COR-L47 (cell line): ENCODE measurements at places on chromosomes 13 and 19.

GRCh38 chr19:19321141-19321577, 530 bp downstream of the MAU2 start:
- peak; percentile 1 for DNase-seq

DNA sequence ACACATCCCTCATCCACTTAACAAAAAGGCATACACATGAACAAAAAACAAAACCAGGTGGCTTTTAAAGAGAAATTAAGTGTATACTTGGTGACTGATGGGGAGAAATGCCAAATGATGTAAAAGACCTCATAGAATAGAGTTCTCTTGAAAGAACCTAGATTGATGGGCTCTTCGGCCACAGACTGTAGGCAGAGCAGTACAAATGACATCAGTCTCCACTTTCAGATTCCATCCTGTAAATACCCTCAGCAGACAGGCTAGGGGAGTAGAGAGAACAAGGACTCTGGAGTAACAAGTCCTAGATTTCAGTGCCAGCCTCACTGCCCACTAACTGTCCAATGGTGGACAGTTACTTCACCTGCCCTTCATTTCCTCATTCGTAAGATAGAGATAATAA, 203.8 kb downstream of the MZT1 start:
- DNase-seq, result no peak

DNA sequence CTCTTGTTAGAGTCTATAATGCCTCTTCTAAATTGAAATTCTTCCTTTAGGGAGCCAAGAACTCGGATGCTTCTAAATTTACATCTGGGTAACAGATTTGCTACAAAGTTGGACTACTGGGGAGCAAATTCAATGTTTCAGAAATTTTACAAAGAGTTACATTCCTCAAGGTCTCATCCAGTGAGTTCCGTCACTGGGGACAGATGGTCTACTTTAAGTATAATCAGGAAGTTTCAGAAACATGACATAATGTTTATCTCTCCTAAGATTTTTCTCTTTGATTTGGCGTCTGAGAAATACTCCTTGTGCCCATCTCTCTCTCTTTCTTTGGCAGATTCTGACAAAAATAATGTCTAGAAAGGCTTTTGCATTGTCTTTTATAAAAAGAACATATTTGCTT, 81.5 kb upstream of the MBNL2 start:
- DNase-seq, result no peak

GRCh38 chr13:32840989-32841713, 175.1 kb upstream of the KL start:
- DNase-seq, result peak; percentile 73

GRCh38 chr13:39938596-39938995, 283.1 kb downstream of the COG6 start:
- DNase-seq, result no peak

GRCh38 chr19:47598407-47599349, 10.3 kb upstream of the BICRA start:
- no peak for DNase-seq

DNA sequence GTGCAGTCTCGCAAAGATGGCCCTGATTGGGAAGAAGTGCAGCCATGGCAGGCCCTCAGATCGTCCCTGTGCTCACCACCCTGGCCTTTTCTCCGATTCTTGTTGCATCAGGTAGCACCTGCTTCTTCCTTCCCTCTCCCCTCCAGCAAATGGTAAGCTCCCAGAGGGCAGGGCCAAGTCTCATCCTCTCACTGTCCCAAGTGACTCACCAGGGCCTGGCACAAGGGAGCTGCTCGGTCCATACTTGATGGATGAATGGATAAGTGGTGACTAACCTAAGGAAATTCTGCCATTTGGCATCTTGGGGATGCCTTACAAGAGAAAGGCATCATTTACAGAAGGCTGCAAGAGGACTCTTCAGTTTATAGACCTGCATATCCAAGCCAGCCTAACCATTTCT, 84.9 kb downstream of the ZIC5 start:
- DNase-seq, result no peak

GRCh38 chr13:21717817-21718216, 46.9 kb downstream of the FGF9 start:
- DNase-seq, result no peak

- DNase-seq, result no peak
Observed at GRCh38 chr13:98685146-98685545, 67.3 kb downstream of the SLC15A1 start.

DNA sequence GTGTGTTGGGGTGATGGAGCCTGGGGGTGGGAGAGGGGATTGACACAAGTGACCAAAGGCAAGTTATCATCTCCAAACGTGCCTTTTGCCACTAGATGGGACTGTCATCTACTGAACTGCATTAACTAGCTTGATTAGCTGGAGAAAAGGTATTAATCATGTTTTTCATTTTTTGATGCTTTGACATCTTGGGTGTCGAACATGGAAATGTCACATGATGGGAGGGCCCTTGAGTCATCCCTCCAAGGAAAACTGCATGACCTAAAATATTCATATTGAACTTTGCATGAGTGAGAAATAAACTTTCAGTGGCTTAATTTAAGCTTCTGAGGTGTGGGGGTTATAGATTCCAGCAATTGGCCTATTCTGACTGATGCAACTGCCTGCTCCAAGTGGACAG, 73.3 kb downstream of the ALOX5AP start:
- DNase-seq, result no peak

GRCh38 chr13:74768521-74769085, 634.4 kb upstream of the KLF12 start:
- DNase-seq, result no peak

DNA sequence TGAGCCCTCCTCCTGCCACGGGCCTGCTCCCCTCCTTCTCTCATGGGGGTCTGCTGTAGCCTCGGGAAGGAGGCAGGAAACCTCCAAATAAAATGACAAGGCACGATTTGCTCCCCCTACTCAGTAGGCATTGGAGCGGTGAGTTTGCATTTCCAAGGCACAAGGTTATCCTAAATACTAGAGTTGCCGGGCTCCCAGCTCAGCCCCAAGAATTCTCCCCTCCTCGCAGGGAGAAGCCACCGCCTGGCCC, 1.5 kb downstream of the CEBPA start:
- no peak for DNase-seq

DNA sequence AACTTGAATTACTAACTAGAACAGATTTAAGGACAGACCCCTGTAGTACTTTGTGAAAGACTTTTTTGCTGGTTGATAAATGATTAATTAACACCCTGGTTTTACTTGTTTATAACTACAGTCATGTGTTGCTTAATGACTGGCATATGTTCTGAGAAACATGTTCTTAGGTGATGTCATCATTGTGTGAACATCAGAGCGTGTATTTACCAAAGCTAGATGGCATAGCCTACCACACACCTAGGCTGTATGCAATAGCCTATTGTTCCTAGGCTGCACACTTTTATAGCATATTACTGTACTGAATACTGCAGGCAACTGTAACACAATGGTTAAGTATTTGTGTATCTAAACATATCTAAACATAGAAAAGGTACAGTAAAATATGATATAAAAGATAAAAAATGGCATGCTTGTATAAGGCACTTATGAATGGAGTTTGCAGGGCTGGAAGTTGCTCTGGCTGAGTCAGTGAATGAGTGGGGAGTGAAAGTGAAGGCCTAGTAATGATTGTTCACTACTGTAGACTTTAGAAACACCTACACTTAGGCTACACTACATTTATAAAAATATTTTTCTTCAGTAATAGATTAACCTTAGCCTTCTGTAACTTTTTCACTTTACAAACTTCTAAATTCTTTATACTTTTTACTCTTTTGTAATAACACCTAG, 260.3 kb downstream of the KCNRG start:
- DNase-seq, result no peak

DNA sequence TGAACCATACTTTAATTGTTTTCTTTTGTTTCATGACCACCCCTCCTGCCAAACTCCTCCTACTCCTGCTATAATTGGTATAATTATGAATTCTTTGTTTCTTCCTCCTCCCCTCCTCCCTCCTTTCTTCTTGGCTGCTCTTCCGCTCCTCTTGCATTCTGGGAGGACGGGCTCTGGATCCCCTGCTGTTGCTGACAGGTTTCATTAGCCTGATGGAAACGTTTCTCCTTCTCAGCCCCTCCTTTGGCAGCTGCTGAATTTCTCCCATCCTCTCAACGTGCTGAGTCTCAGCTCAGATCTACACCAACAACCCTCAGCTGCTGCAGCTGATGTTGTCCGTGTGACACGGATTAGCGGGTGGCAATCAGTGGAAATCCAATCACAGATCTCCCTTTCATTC, 97.1 kb upstream of the UBAC2 start:
- DNase-seq, result peak; percentile 95

GRCh38 chr13:23969647-23970046, 72.3 kb upstream of the C1QTNF9B start:
- peak; percentile 48 for DNase-seq

- no peak for DNase-seq
Observed at GRCh38 chr13:28610996-28611395, 47.9 kb upstream of the POMP start.

DNA sequence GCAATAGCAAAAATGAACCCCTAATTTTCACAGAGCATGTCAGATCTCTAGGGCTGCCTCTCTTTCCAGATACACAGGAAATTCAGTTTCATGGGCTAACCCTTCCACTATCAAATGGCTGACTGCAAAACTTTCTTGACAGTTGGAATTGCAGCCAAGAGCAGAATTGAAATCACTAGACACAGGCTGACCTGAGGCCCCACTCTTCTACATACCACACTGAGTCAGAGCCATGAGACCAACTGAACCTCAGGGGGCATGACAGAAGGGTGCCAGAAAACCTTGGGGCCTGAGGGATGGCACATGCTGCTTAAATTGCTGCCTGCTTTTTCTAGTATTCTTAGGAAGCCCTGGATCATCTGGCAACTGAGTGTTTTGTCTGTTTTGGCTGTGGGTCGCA, 1.7 kb upstream of the DLEU7 start:
- no peak for DNase-seq

DNA sequence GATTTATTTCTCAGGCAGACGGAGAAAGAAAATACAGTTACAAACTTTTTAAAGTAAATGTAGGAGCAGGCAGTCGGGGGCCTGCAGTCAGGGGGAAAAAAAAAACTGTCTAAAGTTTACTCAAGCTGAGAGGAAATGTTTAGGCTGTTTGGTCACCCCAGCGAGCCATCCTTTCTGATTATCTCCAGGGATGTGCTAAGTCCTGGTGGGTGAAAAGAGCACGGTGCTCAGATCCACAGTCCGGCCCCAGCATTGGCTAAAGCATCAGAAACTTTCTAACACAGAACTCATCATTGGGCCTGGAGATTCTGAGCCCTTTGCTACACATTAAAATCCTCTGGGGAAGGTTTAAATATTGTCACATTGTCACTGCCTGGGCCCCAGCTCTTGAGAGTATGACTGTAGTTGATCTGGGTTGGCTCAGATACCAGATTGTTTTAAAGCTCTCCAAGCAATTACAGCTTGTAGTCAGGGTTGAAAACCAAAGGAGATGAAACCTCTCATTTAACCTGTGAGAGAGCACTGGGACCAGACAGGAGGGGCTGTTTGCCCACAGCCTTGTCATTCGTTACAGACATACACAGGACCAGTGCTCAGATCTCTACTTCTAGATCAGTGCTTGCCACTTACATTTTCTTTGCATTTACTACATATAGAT, 131.1 kb upstream of the HTR2A start:
- DNase-seq, result no peak

DNA sequence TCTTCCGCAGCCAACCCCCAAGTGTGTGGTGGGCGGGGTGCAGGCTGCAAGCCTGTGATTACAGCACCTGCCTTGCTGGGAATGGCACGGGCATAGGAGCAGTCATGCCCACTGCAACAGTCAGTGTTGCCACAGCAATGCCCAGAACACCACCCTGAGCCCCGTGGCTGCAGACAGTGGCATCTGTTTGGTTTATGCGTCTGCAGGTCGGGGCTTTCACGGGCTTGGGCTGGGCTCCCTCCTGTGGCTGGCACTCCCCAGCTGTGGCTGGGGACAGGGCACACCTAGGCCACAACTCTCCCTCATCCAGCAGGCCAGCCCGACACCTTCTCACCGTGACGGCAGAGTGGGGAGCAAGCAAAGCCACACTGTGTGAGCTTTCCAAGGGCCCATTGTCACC, 115.3 kb upstream of the C1QTNF9B start:
- no peak for DNase-seq

- no peak for DNase-seq
Observed at GRCh38 chr13:64680739-64681138, 2549.4 kb downstream of the PCDH9 start.

- no peak for DNase-seq
Observed at GRCh38 chr13:95181586-95181985, 119.7 kb downstream of the ABCC4 start.

GRCh38 chr19:11698231-11698630, 40.5 kb downstream of the ZNF823 start:
- DNase-seq, result no peak

- DNase-seq, result no peak
Observed at GRCh38 chr19:30136611-30137195, 194.7 kb downstream of the URI1 start.

- DNase-seq, result no peak
Observed at GRCh38 chr13:112845511-112846144, 123.4 kb upstream of the MCF2L start.

- no peak for DNase-seq
Observed at GRCh38 chr19:51520728-51521127, 10.7 kb downstream of the SIGLEC6 start.

GRCh38 chr19:49488046-49488862, 846 bp downstream of the RPL13A start:
- DNase-seq, result no peak

DNA sequence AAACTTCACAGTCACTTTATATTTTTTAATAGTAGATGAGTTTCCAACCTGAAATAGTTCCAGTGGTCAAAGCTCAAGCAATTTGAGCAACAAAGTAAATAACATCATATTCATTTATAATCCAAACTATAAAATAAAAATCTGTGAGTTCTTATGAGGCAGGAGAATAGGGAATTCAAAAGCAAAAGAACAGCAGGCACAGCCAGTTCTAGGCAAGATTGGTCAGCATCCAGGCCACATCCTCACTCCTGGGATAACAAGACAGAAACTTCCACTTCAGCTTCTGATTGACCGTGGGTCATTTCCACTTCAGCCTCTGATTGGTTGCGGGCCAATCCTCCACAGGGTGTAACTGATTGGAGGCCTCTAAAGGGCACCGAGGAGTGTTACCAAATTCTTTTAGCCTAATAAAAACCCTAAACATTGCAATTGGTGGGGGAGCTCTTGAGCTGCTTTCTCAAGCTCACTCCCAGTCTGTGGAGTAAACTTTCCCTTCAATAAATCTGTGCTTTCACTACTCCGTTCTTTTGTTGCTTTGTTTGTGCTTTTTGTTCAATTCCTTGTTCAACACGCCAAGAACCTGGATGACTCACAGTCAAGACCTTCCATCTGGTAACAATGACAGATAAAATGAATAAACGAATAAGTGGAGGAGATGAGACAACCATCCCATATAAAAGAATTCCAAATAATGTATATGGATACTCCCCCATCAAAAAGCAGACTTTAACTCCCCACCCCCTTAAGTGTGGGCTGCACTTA, 42.6 kb upstream of the AMER2 start:
- DNase-seq, result no peak

DNA sequence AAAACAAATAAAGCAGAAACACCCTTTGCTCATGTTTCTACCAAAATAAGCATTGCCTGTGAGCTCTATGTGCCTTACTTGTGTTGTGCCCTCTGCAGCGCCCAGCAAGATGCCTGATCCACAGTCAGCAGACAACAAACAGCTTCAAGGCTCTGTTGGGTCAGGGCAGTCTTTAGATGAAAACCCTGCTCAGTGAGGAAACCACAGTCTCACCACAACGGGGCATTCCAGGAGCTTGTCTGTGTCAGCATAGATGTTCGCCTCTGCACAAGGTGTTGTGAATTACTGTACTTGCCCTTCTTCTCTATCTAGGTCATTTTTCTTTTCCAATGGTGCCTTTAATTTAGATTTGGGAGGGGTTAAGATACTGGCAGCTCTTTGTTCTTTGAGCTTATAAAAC, 251.9 kb downstream of the COL4A1 start:
- DNase-seq, result no peak
